Naive thymus-derived CD4-positive, alpha-beta T cell (primary cell): ENCODE measurements at places on chromosomes 3 and 15. TPM values are rescaled to one million over a fixed set of nuclear protein-coding genes. Genes with fewer than 3 reads are reported as not detected.

GRCh38 chr3:127041264-127041820, 58.4 kb downstream of the PLXNA1 start:
- DNase-seq, result no peak

- DNase-seq, result no peak
Observed at GRCh38 chr15:29066838-29067237, 181.1 kb downstream of the APBA2 start.

DNA sequence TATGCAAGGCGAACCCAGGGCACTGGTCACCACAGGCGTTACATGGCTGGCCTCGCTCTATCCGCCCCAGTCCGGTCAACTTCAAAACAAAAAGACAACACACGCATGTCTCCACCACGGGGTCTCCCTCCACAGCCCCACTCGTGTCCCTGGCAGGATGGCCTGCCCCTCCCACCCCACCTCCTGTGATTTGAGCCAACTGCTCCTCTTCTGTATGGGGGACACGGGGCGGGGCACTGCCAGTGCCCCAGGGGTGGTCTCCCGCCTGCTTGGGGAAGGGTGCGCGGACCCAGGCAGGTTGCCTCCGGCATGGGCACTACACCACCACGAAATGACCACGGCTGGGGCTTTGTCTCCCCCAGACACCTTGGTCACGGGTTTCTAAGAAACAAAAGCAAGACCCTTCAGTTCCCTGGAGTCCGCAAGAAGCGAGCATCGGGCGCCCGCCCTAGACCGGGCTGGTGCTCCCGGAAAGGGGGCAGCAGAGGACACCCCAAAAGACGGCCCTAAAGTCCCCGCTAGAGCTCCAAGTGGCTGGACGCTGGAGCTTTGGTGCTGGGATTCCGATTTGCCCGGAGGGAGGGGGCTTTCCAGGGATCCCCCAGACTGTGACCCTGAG, 219.3 kb upstream of the PRICKLE2 start:
- DNase-seq, result no peak

DNA sequence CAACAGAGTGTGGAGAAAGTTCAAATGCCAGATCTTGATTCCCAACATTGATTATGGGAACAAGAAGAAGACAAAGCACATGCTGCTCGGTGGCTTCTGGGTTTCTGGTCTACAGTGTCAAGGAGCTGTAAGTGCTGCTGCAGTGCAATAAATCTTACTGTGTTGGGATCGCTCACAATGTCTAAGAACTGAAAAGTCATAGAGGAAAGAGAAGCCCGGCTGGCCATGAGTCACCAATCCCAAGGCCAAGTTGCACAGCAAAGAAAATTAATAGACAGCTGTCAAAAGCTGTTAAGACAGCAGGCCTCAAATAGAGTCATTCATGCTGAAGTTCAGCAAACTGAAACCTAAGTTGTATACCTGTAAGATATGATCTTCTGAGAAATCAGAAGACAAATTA, 33.2 kb upstream of the SPPL2A start:
- no peak for DNase-seq

- DNase-seq, result no peak
Observed at GRCh38 chr15:77974098-77974414, 103.5 kb downstream of the TBC1D2B start.

DNA sequence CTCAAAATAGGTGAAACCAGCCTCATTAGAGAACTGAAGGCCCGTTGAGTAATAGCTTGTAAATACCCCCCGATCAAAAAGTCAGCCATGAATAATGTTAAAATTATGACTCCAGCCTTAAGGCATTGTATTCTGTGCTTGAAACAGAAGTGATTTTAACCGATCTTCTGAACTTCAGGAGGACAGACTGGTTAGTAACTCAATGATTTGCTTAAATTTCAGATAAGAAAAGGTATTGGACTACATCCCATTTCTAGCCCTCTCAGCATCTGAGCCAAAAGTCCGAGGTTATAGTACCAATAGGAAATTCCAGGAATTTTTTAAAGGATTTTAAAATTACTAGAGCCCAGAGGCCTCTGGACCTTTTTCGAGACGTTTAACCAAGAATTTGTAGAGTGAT, 67.7 kb upstream of the FGF12 start:
- no peak for DNase-seq

DNA sequence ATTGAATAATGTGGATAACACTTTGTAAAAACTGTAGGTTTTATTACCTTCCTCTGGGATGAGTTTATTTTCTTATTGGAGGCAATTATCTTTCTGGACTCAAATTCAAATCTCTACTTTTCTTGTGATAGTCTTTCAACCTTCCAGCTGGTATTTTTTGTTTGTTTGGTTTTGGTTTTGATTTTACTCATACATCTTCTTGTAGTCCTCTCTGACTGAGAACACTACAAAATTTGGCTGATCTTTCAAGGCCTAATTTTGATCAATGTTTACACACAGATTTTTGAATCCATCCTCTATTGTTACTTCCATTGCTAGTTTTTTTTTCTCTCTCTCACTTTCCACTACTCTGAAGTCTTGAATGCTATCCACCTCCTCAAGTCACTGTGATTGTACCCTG, 303.8 kb upstream of the NECTIN3 start:
- no peak for DNase-seq

DNA sequence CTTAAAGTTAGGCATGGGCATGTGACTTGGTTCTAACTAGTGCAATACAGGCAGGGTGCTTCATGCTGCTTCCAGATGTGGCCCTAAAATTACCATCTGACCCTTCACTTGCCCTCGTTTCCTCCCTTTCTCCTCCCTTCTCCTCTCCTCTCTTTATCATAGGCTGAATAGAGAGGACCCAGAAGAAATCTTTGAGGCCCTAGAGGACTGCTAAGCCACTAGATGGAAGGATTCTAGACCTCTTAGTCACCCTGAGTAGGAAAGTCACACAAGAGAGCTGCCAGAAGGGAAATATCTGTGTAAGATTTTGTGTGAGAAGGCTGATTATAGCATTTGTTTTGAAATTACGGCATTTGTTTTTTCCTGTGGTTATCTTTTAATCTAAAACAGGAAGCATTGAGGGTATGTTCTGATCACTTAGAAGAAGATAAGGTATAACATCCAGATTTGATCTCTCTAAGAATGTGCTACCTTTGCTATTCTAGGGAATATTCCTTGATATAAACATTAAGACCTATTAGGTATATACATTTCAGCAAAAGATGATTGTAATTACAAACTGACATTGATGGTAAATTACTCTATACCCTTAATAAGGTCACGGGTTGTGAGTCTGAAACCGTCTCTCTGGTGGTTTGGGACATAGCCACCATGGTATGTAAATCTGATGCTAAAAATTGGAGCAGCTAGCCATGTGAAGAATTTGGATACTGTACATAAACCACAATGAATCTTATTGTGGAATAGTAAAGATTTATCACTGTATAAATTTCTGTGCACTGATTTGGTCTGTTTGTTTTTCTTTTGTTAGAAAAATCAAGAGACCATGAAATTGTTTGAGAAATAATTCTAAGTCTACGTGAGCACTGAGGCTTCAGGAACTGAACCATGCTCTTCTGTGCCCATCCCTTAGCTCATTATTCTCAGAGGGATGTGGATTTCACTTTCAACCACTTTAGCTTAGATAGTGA, 84.1 kb downstream of the TP63 start:
- no peak for DNase-seq

DNA sequence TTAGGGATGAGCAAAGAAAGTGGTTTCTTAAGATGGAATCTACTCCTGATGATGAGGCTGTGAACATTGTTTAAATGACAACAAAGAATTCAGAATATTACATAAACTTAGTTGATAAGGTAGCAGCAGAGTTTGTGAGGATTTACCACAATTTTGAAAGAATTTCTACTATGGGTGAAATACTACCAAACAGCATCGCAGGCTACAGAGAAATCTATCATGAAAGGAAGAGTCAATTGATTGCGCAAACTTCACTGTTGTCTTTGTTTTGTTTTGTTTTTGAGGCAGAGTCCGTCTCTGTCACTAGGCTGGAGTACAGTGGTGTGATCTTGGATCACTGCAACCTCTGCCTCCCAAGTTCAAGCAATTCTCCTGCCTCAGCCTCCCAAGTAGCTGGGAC, 107.4 kb upstream of the SLC6A6 start:
- no peak for DNase-seq

DNA sequence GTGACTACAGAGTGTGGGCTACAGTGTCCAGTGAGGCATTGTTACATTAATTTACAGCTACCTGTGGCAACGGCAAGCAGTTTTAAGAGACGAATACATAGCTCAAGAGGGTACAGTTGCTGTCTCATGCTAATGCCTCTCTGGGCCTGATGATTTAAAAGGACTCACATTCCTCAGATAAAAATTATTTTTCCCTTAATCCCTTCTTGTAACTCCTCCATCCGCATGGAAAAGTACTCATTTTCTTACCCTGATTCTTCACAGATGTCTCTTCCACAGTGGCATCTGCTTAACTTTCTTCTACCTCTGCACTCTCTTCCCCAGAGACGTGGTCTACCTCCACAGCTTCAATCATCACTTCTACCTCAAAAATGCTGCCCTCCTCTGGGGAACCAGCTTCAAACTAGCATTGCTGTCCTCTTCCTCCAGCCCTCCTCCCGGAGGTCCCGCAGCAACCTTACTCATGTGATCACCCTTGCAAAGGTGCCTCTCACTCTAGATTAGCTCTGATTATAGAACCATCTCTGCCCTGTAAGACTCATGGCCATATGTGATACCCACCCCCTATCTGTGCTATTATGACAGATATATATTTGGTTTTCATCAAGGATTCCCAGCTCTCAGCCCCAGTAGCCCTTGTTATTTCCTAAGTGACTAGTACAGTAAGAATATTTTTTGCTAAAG, 21.4 kb upstream of the ABHD17C start:
- DNase-seq, result no peak

GRCh38 chr15:29467091-29467490, 197.5 kb upstream of the NSMCE3 start:
- DNase-seq, result no peak

DNA sequence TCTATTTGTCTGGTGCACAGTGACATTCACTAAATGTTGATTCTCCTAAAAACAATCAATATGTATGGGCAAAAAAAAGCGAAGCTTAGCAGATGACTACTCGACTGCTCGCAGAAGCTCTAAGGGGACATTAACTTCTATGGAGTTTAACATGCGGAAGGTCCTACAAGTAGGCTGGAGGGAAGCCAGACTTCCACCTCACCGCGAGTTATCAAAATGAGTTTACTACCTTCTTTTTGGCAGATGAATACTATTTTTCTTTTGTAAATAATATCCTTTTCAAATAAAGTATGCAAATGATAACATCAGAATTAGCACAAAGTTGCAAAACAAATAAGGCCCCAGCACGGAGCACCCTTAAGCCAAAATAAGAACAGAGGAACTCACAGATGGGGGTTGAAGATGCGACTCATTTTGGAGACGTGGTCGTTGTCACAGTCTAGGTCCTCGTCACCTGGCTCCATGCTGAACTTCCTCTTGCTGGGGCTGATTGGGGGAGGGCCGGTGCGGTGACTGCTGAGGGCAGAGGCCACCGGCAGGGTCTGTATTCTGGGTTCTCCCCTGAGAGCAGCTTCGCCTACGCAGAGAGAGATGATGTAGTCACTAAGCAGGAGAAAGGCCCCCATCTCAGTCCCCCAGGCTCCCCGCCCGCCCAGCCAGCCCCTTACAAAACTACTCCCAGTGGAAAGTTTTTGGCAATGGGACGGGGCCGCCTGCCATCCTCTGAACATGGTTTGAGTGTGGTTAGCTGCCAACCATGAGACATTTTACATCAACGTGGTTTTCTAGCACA, 42.1 kb downstream of the VGLL4 start:
- no peak for DNase-seq

DNA sequence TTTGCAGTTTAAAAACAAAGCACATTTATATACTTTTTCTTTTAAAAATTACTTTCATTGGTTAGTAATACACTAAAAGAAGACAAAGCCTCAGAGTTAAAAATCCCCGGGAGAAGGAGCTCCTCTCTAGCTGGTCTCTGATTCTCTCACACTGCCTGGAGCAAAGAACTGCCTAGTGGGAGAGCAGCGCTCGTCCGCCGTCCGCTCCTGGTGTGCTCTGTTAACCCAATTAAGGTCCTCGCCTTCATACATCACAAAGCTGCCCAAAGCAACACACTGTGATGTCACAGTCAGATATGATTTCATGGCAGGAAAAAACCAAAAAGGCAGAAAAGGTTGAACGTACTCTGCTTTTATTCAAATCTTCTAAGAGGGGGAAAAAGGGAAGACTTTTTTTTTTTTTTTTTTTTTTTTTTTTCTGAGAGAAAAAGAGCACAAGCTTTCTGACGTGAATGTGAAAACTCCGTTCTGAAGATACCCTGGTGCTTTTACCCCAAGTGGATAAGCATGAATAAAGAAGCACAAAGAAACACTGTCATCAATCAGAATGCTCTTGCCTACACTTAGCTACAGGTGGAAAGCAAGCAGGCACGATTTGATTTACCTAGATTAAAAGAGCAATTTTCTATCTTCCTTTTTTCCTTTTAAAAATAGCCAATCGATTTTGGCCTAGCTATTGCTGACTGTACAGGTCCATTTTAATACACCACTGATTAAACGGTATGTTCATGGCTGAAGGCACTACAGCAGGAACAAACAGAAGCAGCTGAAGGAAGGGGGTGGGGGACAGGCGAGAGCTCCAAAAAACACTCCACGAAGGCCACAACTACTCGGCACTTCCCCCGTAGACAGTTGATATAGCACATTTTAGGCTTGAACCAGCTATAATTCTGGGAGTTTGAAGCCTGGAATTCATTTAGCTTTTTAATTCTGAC, 115.2 kb downstream of the TIGIT start:
- no peak for DNase-seq

GRCh38 chr3:120071259-120071658, 23.0 kb downstream of the GSK3B start:
- DNase-seq, result no peak

DNA sequence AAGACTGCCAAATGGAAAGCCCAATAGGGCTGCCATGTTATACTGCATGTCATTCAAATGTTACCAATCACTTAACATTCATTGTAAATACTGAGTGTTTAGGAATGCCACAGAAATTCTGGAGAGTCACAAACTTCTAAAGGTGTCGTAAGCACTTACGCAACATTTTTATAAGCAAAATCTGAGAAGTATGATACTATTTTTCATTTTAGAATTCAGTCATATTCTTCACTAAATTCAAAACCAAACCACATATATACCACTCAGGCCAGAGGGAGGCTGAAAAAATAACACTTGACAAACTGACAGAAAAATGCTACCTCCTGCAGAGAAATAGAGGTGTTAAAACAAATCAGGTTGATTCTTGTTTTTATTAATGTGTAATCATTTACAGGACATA, 89.8 kb downstream of the THBS1 start:
- no peak for DNase-seq

Gene PTX3
- total RNA-seq, result 8.7 TPM

Gene LOXL1
- 0.68 TPM for total RNA-seq

Gene BFSP2
- not detected for total RNA-seq

Gene COL6A5
- total RNA-seq, result 0.05 and 0.13 TPM in 2 replicates

Gene RTP3
- not detected for total RNA-seq

Gene TRIM42
- total RNA-seq, result not detected

Gene CFAP20DC
- 0.24 TPM for total RNA-seq

Gene CACNA2D3
- 0.27 TPM for total RNA-seq

Gene CEP70
- total RNA-seq, result 35.1 TPM

Gene ANKRD63
- 0.27 TPM in 1 of 2 replicates, not detected in the other for total RNA-seq

Gene GCNT3
- not detected for total RNA-seq
